ENCODE measurements at places on chromosomes 2 and 18. TPM values are rescaled to one million over a fixed set of nuclear protein-coding genes. Genes with fewer than 3 reads are reported as not detected.

TMEM178A gene
- 0.36 TPM for total RNA-seq

KIDINS220 gene
- 89.7 TPM for total RNA-seq

ERFE gene
- 3.4 TPM for total RNA-seq

MOCOS gene
- 3.5 TPM for total RNA-seq

HOXD1 gene
- total RNA-seq, result not detected

All from fibroblast of the aortic adventitia (primary cell).